ENCODE measurements at places on chromosomes 6 and 20.

DNA sequence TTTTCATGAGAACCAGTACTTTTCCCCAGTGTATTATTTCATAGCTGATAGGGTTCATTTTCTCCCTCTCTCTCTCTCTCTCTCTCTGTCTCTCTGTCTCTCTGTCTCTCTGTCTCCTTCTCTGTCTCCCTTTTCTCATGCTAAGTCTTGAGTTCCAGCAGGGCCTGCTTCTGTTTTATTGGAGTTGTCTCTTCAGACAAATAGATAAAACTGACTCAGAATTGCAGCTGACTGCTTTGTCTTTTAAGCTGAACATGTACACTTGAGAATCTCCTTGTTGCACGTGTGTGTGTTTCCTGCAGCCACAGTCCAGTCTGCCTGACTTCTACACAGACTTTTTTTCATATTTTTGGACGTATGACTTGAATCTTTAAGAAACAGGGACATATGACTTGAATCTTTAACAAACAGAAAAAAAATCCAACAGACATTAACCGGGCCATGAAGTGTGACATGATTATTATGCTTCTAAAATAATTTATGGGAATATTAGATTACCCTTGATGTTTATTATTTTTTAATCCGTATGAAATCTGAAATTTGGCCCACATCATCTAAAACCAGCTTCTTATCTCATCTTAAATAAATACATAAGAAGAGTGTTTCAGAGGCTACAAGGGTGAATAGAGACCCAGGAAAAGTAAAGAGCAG lies 71.5 kb downstream of the JAG1 start:
- DNase-seq: no peak

DNA sequence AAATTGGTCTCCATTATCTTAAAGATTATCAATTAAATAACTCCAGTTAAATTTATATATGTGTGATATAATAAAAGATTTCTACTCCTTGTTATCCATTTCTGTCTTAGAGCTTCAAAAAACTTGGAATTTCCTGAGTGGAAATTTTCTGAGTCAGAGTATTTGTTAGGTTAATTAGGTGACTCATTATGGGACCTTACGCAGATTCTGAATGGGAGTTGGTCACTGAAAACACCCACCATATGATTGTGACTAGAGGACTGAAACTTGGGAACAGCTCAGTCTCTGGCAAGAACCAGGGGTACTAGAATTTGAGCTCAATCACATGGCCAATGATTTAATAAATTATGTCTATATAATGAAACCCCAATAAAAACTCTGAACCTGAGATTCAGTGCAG lies 125.4 kb upstream of the HMGCLL1 start:
- no peak for DNase-seq

DNA sequence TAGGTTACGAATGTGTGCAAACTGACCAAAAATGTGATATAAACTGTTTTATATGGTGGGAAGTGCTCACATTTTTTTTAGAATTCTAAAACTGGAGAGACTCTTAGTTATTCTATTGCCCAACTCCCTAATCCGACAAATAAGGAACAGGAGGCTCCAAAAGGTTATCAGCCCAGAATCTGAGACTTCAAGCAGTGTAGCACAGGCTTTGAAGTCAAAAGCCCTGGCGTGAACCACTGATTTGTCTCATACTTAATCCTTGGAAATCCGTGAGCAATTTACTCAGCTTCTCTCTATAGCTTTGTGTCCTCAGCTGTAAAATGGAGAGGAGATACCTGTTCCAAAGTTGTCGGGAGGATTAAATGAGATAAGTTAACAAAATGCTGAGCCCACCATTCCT lies 368.8 kb upstream of the SASH1 start:
- DNase-seq: no peak

DNA sequence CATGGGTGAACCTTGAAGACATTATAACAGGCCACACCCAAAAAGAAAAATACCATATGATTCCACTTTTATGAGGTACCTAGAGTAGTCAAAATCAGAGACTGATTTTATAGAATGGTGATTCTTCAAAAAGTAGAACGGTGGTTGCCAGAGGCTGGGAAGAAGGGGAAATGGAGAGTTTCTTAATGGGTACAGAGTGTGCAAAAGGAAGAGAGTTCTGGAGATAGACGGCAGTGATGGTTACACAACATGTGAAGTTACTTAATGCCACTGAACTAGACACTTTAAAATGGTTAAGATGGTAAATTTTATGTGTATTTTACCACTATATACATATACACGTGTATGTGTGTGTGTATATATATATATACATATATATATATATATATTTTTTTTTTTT lies 80.8 kb downstream of the PRND start:
- no peak for DNase-seq

DNA sequence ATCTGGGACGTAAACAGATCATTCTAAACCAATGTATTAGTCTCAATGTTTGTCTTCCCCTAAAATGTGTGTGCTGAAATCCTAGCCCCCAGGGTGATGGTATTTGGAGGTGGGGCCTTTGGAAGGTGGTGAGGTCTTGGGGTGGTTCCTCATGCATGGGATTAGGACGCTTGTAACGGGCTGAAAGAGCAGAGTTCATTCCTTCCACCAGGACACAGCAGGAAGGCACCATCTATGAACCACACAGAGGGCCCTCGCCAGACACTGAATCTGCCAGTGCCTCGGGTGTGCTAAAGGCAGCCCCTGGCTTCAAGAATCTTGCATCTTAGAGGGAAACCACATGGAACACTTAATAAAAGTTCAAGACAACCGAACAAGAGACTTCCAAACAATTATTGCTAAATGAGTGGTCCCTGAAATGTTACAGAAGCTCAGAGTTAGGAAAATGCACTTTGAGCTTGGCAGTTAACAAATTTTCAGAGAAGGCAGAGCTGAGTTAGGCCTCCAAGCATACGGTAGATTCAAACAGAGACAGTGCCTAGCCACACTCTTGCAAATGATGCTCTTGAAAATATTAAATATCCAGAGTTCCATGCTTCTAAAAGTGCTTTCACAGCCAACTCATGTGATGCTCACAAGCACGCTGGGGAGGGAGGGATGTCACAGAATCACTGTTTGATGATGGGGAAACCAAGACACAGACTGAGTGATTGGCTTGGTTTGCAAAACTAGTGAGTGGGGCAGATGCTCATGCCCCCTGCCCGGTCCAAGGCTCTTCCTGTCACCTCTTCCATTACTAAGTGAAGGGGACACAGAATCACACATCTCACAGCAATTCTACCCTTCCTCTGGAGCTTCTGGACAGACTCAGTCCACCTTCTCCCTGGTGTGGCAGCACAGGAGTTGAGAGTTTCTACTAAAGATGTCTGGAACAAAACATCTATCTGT lies 27.4 kb downstream of the TBC1D7 start:
- DNase-seq: no peak

DNA sequence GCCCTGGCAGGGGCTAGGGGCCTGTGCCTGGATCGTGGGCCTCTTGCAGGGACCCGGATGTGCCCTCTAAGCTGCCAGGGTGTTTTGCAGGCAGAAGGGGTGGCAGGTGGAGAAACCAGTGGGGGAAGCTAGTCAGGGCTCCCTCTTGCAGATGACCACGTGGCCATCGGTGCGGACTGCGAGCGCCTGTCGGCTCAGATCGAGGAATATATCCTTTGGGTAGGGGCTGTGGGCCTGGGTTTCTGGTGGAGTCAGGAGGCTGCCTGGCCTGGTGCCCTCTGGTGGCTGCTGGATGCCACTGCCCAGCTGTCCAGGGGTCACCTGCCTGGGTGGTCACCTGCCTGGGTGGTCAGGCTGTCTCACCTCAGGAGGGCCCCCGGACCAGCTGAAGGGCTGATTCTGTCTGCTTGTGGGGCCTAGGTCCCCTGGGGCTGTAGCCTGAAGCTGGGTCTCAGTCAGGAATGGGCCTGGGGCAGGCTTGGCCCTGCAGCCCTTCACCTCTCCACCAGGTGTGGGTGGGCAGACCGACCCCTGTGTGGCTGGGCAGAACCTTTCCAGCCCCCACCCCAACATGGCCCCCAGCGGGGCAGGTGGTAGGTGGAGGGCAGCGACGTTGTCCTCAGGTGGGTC lies 6.7 kb downstream of the TCEA2 start:
- DNase-seq: no peak

DNA sequence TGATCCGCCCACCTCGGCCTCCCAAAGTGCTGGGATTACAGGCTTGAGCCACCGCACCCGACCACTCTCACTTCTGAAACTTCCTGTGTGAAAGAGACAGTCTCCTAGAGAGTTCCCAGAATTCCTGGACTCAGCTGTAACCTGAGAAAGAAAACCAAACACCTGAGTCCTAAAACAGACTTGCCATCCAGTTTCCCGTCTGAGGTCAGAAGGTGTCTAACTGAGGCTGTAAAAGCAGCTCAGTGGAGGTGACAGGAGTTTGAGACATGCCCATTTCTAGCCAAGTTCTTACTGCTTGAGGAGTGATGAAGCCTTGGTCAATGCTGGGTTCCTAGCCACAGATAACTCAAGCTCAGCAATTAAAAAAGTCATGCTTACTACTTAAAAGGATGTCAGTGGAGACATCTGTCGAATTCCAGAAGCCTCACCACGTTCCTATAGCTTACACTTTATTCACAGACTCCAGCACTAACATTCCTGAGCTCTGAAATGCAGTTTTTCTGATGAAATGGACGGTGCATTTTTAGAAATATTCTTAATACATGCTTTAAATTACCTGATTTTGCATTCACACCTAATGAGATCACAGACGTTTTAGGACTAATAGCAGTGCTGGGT lies 6.1 kb downstream of the UQCC2 start:
- DNase-seq: no peak

GRCh38 chr20:43193443-43193842 lies 3.7 kb upstream of the PTPRT start:
- no peak for DNase-seq

- no peak for DNase-seq
These were observed 80.7 kb downstream of the UST start for GRCh38 chr6:148827416-148828045.

DNA sequence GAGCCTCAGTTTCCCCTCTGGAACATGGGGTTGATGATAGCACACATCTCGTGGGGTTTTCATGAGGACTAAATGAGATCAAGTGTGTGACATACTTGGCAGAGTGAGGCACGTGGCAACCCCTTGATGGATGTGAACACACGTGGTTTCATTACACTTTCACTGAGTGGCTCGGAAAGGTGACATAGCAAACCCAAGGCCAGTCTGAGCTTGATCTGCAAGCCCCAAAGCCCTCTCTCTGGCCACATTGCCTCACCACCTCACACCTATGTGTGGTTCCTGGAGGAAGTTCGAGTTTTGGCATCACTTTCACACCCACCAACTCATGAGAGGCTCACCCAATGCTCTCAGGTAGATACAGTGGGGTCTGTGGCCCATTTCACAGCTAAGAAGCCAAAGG lies 60.0 kb downstream of the CPNE5 start:
- DNase-seq: no peak

DNA sequence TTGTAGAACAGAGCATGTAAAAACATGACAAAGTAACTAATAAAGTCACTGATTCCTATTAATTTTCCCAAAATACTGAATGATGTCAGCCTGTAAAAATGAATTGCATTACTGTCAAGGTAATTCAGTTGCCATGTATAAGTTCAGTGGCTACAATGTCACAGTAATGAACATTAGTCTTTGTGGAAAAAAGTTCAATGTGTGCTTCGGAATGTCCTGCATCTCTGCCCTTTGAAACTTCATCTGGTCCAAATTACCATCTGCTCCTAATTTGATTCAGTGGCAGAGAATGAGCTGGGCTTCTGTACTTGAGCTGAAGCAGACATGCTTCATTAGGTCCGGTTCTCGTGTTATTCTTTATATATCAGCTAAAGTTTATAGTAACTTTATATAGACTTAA lies 567.4 kb downstream of the COL12A1 start:
- no peak for DNase-seq

- DNase-seq: no peak
These were observed 3.0 kb upstream of the GCM1 start for GRCh38 chr6:53151676-53152075.

DNA sequence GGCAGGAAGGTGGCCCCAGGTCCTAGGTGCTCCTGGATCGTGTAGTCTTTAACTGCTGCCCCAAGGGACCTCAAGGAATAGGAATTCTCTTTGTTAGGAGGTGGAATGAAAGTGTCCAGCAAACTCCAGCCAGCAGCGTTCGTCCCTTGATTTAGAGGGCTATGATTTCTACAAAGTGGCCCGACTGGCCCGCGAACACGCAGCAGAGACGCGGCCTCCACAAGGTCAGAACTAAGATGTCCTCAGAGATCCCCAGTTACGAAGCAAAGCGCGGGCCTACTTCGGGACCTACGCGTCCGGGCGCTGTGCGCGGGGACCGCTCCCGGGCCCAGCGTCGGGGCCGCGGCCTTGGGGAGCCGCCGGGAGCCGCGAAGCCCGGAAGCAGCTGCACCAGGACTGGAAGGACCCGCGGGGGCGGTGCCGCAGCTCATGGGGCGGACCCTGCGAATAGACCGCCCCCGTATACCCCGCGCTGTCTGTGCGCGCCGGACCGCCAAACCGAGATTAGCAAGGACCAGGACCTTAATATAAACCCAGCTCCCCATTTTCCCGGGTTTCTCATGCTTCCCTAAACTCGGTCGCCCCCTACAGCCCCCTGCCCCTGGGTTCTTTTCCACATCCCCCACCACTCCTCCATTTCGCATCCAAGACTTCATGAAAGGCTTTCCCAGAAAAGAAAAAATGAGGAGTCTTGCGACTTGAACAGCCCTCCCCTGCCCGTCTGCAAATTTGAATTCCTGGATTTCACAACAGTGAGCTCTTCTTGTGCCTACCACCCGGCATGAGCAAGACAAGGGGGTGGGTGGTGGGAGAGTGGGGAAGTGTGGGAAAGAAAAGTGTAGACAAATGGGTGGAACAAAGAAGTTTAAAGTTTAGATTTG lies at the start of gene C6orf47:
C6orf47 (minus strand) TSS at position 398 of the 881 bp plus-strand sequence. CDS start 831 bp downstream, outside the sequence.
- no peak for DNase-seq

GRCh38 chr6:11923621-11924020 lies 88.5 kb upstream of the HIVEP1 start:
- no peak for DNase-seq

- peak; percentile 13 for DNase-seq
These were observed at the start of gene SCRT2 for GRCh38 chr20:675453-676314. Gene SCRT2 (minus strand): TSS chr20:675802. CDS start chr20:675601, 201 bp downstream.

DNA sequence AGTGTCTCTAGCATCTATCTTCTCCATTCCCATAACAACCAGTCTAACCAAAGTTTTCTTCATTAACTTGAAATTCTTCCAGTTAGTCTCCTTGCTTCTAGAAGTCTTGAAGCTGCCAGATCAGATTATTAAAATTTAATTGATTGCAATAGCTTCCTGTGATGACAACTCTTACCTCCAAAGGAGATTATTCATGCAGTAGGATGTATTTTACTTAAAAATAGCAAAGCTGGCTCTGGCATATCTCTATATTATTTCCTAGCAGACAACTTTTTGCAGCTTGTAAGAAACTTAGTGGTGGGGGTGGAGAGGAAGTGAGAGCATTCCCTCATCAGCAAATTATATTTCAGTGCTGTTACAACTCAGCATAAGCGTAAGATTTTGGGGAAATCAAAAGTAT lies 290.4 kb downstream of the GRIK2 start:
- no peak for DNase-seq

DNA sequence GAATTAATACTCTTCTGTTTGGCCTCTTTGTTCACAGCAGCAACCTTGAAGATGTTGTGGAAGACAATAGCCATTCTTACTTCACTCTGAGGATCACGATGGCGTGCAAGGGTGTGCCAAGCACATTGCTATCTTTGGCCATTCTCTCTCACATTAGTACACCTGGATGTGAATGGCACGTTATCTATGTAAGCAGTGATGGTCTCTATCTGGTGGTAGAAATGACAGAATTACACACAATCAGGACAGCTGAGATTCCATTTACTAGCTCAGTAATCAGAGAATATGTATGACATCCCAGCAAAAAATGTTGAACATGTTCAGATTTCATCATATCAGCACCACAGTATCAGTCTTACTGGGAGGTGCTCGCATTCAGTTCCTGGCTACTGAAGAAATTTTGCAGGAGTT lies 116.2 kb downstream of the LCA5 start:
- peak; percentile 3 for DNase-seq

Data from AG04450 (cell line).